ENCODE measurements at places on chromosomes 4 and X.

- no peak for DNase-seq
Measured at GRCh38 chrX:41958861-41959260, 35.5 kb upstream of the CASK start.

GRCh38 chr4:169249214-169249973 lies 21.4 kb downstream of the SH3RF1 start:
- DNase-seq: no peak

DNA sequence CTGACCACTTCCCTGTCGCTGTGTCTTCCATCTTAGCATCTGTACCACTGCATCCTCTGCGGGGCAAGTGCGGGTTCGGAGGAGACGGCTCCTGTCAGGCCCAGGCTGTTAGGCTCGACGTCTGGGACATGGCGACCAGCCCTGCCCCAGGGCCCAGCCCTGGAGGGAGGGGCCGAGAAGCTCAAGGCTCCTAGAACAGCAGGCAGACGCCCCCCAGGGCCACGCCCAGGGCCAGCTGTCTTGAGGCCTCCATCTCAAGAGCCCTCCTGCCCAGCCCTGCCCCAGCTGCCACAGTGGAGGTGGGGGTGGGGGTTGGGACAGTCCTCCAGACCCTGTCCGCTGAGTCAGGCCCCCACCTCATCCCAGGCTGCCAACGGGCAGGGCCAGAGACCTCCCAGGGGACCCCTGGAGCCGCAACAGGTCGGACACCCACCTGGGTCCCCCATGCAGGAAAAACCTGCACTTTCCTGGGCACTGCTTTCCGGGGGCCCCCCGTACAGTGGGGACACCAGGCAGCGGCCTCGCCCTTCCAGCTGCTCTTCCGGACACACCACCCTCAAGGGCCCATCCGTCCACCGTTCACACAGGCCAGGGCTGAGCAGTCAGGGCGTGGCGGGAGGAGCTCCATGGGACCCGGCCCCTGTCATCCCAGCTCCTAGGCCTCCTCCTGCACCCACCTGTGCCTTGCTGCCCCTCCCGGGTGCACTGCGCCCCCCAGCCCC lies 83.1 kb downstream of the FAM53A start:
- no peak for DNase-seq

DNA sequence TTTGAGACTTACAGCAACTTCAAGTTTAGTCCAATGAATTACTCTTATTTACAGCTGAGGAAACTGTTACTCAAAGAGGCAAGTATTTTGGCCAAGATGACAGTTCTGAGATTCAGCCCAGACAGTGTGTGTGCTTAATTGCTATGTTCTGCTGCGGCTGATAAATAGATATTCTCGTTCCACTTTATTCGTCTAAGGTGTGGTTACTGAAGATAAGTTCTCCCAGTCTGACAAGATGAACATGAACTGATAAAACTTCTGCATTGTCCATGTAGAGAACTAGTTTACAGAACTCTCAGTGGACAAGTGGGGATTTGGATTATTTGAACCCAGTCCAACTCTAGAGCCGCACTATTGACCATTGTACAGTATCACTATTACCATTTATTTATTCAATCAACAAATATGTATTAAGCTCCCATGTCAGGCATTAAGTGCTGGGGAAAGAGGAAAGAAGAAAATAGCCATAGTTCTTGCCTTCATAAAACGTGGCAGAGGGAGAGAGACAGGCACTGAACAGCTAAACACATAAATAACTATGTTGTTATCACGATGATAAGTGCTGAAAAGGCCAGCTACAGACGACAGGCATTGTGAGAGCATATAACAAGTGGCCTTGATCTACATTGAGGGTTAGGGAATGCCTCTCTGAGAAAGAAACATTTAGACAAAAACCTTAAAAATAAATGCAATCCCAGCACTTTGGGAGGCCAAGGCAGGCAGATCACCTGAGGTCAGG lies 4.0 kb upstream of the DHX15 start:
- no peak for DNase-seq

DNA sequence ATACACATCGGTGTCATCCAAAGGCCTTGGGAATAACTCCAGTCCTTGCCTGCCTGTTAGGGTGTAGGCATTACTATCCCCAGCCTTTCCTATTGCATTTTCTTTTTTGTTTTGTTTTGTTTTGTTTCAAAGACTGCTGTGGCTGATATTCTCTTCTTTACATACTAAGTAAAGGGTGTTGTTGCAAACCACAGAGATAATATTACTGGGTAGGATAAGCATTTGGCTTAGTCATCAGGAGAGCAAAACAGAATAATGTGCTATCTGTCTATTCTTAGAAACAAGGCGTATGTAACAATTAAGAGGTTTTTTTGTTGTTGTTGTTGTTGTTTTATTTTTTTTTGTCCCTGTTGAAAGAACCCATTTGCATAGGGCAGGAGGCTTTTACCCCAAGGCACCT lies 41.8 kb downstream of the UGT2B28 start:
- no peak for DNase-seq

DNA sequence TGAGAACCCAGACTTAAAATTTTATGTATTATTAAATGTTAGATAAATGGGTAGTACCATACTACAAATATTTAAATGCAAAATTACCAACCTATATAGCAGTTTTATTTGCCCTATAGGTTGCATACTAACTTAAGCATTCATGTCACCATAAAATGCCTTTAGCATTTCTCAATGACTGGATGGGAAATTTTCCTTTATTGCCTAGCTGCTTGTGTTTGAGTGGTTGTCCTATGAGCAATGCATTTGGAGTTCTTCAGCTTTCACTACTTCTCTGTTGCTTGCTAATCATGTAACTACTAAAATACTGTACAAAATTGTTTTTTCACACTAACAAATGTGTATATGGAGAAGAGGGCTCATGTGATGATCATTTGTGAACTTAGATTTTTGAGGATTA lies 44.2 kb upstream of the CEP135 start:
- no peak for DNase-seq

- DNase-seq: no peak
Measured at GRCh38 chr4:88780389-88780788, 82.8 kb upstream of the NAP1L5 start.

DNA sequence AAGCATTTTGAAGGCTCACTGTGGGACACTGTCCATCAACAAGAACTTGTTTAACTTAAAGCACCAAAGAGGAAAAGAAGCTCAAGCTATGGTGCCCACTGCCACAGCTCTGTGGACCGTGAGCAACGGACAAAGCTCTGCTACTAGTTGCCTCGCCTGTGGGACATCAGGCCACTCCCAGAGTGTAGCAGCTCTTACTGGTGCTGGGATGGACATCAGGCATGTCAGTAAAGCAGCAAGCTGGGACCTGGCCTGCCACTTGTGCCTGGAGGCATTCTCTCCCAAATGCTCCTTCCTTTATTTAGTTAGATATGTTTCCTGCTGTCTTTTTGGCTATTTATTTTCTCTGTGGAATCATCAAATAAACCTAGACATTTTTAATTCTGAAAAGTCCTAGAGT lies 46.7 kb downstream of the TMEM154 start:
- DNase-seq: no peak

DNA sequence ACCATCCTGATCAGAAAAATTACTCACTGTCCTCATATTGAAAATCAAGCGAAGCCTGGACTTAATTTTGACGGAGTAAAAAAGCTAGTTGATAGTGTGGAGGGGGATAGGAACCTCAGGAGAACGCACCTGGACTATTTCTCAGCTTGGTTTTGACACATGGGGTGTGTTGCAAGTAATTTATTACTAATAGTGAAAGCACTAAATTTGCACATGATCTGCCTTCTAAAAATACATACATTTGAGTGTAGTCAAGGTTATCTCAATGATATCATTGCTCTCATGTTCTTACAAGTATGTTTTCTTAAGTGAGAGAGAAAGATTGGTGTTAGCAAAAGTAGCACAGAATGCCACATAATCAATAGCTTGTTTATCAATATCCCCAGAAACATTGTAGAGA lies 29.5 kb downstream of the LRIT3 start:
- DNase-seq: no peak
